ENCODE measurements at places on chromosomes 11 and 22. TPM values are rescaled to one million over a fixed set of nuclear protein-coding genes. Genes with fewer than 3 reads are reported as not detected.

OR51B2 gene
- polyA plus RNA-seq, result not detected

OR52N4 gene
- polyA plus RNA-seq, result not detected

CABP2 gene
- polyA plus RNA-seq, result 0.26 TPM

FAR1 gene
- 71.3 TPM for polyA plus RNA-seq

PDE3B gene
- 8.6 TPM for polyA plus RNA-seq

SHISAL1 gene
- 1.9 TPM for polyA plus RNA-seq

OR4P4 gene
- polyA plus RNA-seq, result 0.21 TPM

RASSF10 gene
- polyA plus RNA-seq, result 33.3 TPM

MUC2 gene
- polyA plus RNA-seq, result 0.03 TPM

VPS37C gene
- 20.7 TPM for polyA plus RNA-seq

TRIM44 gene
- polyA plus RNA-seq, result 100 TPM

MIOX gene
- polyA plus RNA-seq, result 4.2 TPM

OR5P2 gene
- not detected for polyA plus RNA-seq

HEPN1 gene
- polyA plus RNA-seq, result 2.2 TPM

HMGXB4 gene
- polyA plus RNA-seq, result 24.9 TPM

GTSE1 gene
- polyA plus RNA-seq, result 18.4 TPM

CDC42EP2 gene
- polyA plus RNA-seq, result 18.6 TPM

A4GALT gene
- 25.9 TPM for polyA plus RNA-seq
